ENCODE measurements at places on chromosomes 13 and 19.

DNA sequence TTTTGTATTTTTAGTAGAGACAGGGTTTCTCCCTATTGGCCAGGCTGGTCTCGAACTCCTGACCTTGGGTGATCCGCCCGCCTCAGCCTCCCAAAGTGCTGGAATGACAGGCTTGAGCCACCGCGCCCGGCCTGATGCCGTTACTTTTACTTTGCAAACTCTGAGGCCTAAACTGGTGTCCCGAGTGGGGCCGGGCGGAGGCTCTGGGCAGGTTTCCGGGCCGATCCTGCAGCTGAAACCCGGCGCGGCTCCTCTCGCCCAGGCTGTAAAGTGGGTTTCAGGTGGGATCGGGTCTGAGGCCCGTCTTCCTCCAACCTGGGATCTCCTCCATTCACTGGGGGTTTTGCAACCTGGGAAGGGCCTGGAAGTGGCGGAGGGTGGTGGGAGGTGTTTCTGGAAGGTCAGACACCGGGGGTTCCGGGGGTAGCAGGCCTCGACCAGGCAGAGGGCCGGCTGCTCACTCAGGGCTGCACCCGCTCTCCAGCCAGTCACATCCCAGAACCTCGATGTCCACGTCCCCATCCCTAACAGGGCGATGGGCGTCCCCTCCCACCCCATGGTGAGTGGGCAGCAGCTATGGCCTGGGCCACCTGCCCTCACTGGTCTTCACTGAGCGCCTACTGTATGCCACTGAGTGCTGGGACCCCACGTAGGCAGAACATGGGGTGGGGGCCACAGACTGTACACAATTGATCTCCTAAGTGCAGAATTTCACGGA, 21.3 kb upstream of the WDR18 start:
- DNase-seq: no peak

- DNase-seq: no peak
Observed at GRCh38 chr19:14061751-14062557, at the start of gene PALM3. PALM3 (minus strand) TSS chr19:14062076; CDS start chr19:14061980, 96 bp downstream.

GRCh38 chr13:98496479-98496791, 80.5 kb downstream of the STK24 start:
- DNase-seq: no peak

- DNase-seq: no peak
Observed at GRCh38 chr13:89920461-89920860, 1427.0 kb upstream of the MIR17HG start.

DNA sequence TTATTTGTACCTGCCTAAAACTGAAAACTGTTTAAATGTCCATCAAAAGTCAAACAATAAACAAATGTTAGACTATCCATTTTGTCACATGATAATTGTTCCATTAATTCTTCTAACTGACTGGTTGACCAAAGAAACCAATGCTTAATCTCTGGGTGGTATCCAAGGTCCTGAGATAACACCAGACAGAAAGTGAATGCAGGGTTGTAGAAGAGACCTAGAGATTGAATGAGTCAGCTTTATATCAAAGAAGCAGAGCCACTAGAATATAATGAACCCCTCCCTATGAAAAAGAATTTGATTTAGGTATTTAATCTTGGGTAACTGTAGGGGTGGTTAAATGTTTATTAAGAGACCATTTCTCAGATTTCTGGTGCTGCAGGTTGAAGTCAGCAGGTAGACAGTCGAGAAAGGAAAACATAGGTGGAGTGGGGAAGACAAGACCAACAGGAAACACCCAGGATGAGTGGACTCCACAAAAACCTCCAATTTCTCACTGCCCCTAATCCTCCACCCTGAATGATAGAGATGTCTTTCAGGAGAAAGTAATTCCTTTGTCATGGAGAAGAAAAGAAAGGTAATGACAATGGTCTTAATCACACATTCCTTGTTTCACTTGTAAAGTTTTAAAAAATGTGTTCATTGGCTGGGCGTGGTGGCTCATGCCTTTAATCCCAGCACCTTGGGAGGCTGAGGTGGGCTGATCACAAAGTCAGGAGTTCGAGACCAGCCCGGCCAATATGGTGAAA, 536.4 kb downstream of the IRS2 start:
- DNase-seq: no peak

DNA sequence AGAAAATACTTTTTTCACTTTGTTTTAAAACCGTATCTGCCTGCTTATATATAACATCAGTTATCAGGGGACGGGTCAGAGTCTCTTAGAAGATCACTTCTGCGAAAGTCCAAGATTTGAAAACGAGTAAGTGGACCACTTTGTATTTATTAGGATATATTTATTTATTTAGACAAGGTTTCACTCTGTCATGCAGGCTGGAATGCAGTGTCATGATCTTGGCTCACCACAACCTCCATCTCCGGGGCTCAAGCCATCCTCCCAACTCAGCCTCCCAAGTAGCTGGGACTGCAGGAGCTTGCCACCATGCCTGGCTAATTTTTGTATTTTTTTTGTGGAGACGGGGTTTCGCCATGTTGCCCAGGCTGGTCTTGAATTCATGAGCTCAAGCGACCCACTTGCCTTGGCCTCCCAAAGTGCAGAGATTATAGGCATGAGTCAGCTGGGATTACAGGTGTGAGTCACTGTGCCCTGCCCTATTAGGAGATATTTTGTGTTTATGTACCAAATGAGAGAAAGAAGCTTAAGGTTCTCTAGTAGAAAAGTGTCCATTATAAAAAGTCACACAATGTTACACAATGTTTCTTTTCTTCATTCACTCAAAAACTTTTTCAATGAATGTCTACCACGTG, 39.5 kb downstream of the RASL11A start:
- no peak for DNase-seq

DNA sequence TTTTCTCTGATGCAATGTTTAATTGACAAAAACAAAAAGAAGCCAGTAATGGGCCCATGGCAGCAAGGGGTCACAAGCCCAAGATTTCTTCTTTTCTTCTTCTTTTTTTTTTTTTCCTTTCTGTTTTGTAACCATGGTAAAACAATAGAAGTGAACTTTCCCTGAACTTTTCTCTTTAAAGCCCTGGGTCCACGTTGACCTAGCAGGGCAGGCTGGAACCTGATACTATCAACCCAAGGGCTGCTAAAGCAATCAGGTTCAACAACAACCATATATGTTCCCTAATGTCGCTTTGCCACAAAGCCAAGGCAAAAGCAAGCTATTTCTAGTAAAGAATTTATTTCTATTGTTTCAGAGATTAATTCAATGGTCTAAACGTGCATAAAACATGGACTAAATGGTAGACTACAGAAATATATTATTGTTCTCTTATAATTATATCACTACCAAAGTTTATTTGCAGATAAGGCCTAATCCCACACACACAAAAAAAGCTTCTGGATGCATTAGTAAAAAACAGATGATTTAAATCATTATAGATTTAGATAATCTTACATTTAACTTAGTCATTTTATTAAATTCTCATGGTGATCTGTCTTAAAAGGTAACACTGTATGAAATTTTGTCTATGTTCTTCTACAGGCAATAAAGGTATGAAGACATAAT, 153.9 kb downstream of the DACH1 start:
- DNase-seq: no peak

- DNase-seq: no peak
Observed at GRCh38 chr13:71864986-71865873, 1.8 kb downstream of the DACH1 start.
